HFFc6 (cell line): ENCODE measurements at places on chromosomes 3 and 15. TPM values are rescaled to one million over a fixed set of nuclear protein-coding genes. Genes with fewer than 3 reads are reported as not detected.

GRCh38 chr15:52139599-52140462 lies 27.3 kb upstream of the BCL2L10 start:
- H3K27me3 ChIP-seq, result no peaks in the 10 kb centered on the region; the same call in 1 of the 2 replicates
- peaks cover 40% of the 10 kb centered on the region for H3K4me1 ChIP-seq
- H3K4me3 ChIP-seq, result no peak overlapping the region
- DNase-seq, result peak; percentile 51

DNA sequence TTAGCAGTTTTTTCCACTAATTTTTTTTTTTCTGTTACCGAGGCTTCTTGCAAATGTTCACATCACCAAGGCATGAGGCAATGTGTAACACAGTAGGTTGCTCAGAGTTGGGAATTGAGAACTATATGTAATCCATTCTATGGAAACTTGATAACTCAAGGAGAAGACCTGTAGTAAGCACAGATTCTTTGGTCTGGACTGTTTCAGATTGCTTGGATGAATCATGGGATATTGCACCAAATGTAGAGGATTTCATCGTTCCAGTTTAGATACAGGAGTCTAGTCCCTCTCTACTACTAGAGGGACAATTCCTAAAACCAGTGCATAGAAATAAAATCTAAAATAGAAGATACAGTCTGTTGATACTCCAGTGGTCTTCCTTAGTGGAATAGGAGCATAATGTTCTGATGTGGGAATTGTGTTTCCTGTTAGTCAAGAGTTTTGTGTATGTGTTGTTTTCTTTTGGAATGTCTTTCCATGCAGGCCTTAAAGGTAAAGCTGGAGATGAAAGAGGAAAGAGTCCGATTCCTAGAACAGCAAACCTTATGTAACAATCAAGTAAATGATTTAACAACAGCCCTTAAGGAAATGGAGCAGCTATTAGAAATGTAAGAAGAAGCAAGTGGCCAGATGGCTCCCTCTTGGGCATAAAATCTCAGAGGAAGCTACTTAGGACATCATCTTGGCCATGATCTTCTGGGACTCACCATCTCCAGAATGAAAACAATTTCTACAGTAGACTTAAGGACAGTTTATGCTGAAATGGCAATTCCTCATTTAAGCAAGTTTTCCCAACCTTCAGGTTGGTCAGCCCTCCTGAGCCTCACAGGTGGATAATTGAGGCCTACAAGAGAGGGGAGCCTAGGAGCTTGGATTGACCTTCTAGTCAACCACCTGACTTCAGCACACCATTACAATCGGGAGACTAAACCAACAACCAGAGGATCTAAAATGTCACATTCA lies 10.7 kb downstream of the KNSTRN start:
- no peak for DNase-seq
- H3K4me3 ChIP-seq, result no peak overlapping the region
- H3K27ac ChIP-seq, result no peak overlapping the region
- H3K27me3 ChIP-seq, result no peaks in the 10 kb centered on the region; the same call in 1 of the 2 replicates

- H3K4me3 ChIP-seq, result peak overlapping the region; percentile 60
- H3K36me3 ChIP-seq, result peaks cover 27% of the 10 kb centered on the region
- H3K27ac ChIP-seq, result peak overlapping the region; percentile 68
- DNase-seq, result no peak
Observed at GRCh38 chr3:16484984-16485383, 28.5 kb downstream of the RFTN1 start.

The MED12L gene
- 0.05 to 0.34 TPM (median 0.09 TPM) in 3 replicates for total RNA-seq

The ZNF860 gene
- total RNA-seq, result 0.09 to 0.54 TPM (median 0.18 TPM) in 3 replicates

The TNFAIP8L3 gene
- total RNA-seq, result 0.25 to 0.57 TPM (median 0.51 TPM) in 3 replicates

GRCh38 chr3:141860086-141860669 lies 16.3 kb upstream of the ATP1B3 start:
- H3K4me3 ChIP-seq, result no peak overlapping the region
- peaks cover 15% of the 10 kb centered on the region for H3K4me1 ChIP-seq
- no peak overlapping the region for H3K27ac ChIP-seq
- peaks cover 5% of the 10 kb centered on the region; the same call in 1 of the 2 replicates for H3K27me3 ChIP-seq
- DNase-seq, result no peak
- H3K36me3 ChIP-seq, result no peaks in the 10 kb centered on the region

The C3orf62 gene
- total RNA-seq, result 3.0 to 3.3 TPM (median 3.3 TPM) in 3 replicates

DNA sequence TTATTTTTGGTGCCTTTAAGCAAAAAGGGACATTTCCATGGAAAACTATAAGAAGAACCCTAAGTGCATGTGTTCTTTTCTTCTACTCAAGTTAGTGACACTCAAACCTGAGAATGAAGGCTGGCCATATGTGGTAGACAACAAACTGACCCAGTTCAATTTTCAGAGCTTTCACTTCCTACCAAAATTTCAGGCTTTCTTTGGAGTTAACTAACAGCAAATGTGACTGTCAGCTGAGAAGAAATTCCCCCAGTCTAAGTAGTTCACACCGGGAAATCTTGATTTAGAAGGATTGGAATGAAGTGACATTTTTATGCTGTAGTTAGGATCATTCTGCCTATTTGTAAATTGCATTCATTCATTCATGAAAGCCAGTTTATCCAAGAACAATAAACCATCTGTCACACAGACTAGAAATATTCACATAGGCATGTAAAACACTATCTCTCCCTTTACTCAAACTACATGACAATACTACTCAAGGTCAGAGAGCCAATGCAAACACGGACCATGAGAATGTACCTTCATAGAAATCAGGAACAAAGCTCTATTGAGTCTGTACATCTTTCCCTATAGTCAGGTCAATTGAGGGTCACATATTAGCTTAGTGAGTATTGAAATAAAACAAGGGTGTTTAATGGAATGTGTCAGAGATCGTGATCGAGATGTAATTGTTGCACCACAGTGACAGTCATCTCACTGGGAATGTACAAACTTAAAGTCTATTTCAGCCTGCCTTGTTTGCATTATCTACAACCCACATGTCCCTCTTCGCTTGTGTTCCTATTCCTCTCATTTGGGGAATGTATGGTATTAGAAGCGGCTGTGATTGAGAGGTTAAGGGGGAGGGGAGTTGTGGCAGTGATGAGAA lies 113.8 kb upstream of the TGFBR2 start:
- no peaks in the 10 kb centered on the region for H3K27me3 ChIP-seq
- H3K4me3 ChIP-seq, result no peak overlapping the region; the same call in 1 of the 2 replicates
- peaks cover 26% of the 10 kb centered on the region for H3K36me3 ChIP-seq
- H3K27ac ChIP-seq, result peak overlapping the region; percentile 10; the same call in 1 of the 2 replicates
- peaks cover 54% of the 10 kb centered on the region for H3K4me1 ChIP-seq
- DNase-seq, result peak; percentile 20

The TMEM207 gene
- not detected in 3 replicates for total RNA-seq

GRCh38 chr15:76756381-76756780 lies 148.8 kb downstream of the SCAPER start:
- H3K27me3 ChIP-seq, result no peaks in the 10 kb centered on the region
- no peaks in the 10 kb centered on the region for H3K36me3 ChIP-seq
- H3K4me3 ChIP-seq, result no peak overlapping the region
- no peaks in the 10 kb centered on the region for H3K4me1 ChIP-seq

DNA sequence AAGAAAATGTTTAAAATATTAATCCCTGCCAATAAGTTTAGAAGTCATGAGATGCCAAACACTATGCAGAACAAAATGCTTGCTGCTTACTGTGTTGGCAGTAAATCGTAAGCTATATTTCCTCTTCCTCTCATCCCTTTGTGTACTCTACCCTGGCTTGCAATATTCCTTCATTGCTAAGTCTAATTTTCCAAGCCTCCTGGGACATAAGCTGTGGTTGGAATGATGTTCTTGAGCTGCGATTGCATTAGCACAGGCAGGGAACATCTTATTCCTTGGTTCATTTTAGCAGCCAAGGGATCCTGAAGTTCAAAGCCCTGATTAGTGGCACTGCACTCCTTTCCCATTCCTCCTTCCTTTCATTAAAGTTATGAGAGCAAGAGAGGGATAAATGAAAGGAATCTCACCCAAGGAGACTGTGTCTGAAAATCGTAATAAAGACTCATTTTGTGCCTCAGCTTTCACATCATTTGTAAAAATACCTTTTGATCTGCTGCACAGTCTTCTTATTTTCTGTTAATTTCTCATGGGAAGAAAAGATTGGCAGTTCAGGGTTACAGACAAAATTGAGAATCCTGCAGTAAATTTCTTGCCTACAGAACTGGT lies 535.2 kb downstream of the OCA2 start:
- H3K27me3 ChIP-seq, result no peaks in the 10 kb centered on the region
- DNase-seq, result no peak
- H3K4me3 ChIP-seq, result no peak overlapping the region
- H3K4me1 ChIP-seq, result no peaks in the 10 kb centered on the region; the same call in 1 of the 2 replicates

The SEMA6D gene
- total RNA-seq, result 1.7 to 2.0 TPM (median 1.8 TPM) in 3 replicates

The GRAMD1C gene
- 5.8 to 7.3 TPM (median 6.5 TPM) in 3 replicates for total RNA-seq

DNA sequence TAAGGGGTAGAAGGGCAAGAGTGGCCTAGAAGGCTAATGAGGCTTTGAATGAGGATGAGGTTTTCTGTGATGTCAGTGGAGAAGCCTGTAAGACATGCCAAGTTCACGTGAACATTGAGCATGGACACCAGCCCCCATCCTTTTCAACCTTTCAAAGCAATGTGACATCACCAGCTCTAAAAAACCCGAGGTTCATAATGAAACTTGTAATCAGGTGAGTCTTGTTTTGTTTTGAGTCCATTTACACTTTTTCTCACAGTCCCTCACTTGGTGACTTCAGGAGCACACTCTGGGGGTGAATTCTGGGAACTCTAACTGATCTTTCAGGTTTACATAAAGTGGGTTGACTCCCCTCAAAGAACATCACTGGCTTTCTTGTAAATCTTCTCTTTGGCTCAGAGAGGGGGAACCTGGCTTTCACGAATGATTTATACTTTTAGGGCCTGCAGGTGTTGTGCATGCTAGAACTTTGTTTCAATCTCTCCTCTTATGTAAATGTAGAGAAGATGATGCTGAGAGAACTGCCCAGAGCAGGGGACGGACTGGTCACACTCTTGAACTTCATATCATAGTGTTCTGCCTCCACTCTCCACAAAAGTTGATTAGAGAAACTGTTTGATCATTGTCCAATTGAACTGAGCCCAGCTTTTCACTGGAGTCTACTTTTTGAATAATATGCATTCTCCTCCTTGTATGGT lies 224.7 kb upstream of the SATB1 start:
- no peaks in the 10 kb centered on the region for H3K27me3 ChIP-seq
- no peak overlapping the region for H3K27ac ChIP-seq
- H3K36me3 ChIP-seq, result no peaks in the 10 kb centered on the region

DNA sequence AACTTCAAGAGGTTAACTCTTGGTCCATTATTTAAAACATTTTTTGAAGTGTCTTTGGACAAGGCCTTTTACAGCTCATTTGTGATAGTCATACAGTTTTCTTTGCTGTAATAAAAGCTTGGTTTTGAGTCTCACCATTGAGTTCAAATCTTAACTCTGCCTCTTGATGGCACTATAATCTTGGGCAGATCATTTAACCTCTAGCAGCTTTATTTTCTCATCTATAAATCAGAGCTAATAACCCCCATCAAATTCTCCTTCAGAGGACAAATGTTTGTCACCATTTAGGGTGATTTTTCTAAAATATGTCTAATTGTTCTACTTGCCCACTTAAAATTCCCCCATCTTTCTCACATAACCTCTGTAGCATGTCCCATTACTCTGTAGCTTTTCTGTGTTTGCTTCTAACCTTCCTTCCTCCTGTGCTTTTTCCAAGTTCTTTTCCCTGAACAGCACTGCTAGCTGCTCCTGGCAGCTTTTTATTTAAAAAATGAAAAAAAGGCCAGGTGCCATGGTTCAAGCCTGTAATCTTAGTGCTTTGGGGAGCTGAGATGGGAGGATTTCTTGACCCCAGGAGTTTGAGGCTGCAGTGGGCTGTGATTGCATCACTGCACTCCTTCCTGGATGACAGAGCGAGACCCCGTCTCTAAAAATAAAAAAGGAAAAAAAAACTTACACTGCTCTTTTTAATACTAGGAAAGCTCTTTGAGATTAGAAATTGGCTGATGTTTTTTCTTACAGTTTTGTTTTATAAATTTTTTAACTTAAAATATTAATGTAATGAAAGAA lies 28.5 kb downstream of the UBE2E1 start:
- peaks cover 30% of the 10 kb centered on the region for H3K4me1 ChIP-seq
- peak; percentile 21 for DNase-seq

The CAPN7 gene
- total RNA-seq, result 23.7 and 25.8 TPM in 2 replicates

DNA sequence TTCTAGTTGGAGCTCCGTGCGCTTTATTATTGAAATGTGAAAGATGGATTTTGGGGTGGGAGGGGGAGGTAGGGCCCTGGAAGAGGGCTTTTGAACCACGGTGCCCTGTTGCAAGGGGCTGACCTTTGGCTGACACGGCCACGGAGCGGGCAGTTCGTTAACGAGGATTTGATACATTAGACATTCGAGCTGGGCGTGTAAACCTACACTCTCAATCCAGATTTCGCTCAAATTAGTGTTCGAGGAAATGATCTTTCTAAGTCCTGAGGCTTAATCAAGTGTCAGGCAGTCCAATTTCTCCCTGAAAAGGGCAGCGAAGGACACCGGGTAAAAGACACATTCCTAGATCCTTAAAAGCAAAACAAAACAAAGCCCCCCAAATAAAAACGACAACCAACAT lies 13.0 kb downstream of the ZIC1 start:
- H3K27me3 ChIP-seq, result peaks cover 49% of the 10 kb centered on the region
- no peak overlapping the region; the same call in 1 of the 2 replicates for H3K4me3 ChIP-seq
- no peak overlapping the region for H3K27ac ChIP-seq
- DNase-seq, result no peak
- H3K4me1 ChIP-seq, result peaks cover 21% of the 10 kb centered on the region; the same call in 1 of the 2 replicates

DNA sequence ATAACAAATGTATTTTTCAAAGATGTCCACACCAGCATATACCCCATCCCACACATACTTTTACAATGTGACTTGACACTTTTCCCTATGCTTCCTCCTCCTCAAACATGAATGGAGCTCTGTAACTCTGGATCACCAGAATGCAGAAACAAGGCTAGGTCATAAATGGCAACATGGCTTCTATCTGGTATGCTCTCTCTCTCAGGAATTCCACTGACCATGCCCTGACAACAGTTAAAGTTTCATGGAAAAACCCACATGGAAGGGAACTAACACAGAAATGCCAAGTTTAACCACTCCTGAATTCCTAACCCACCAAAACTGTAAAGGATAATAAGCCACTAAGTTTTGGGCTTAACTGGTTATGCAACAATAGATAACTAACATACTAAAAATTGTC lies 19.9 kb downstream of the MYO9A start:
- DNase-seq, result no peak
- no peak overlapping the region for H3K4me3 ChIP-seq
- H3K36me3 ChIP-seq, result peaks cover 14% of the 10 kb centered on the region
- peaks cover 12% of the 10 kb centered on the region; the same call in 1 of the 2 replicates for H3K4me1 ChIP-seq
- H3K27ac ChIP-seq, result no peak overlapping the region

The CALML4 gene
- 0.42 to 0.93 TPM (median 0.59 TPM) in 3 replicates for total RNA-seq

The KNG1 gene
- total RNA-seq, result not detected in 3 replicates

The ALPK3 gene
- total RNA-seq, result 0.15 to 0.30 TPM (median 0.28 TPM) in 3 replicates

The OR5H14 gene
- not detected in 3 replicates for total RNA-seq

GRCh38 chr15:34951993-34952392 lies 17.5 kb downstream of the AQR start:
- H3K27me3 ChIP-seq, result no peaks in the 10 kb centered on the region
- peaks cover 18% of the 10 kb centered on the region for H3K4me1 ChIP-seq
- H3K36me3 ChIP-seq, result peaks cover 21% of the 10 kb centered on the region
- H3K4me3 ChIP-seq, result no peak overlapping the region
- peak; percentile 13 for DNase-seq

The BBS4 gene
- 12.5 to 14.9 TPM (median 13.3 TPM) in 3 replicates for total RNA-seq

DNA sequence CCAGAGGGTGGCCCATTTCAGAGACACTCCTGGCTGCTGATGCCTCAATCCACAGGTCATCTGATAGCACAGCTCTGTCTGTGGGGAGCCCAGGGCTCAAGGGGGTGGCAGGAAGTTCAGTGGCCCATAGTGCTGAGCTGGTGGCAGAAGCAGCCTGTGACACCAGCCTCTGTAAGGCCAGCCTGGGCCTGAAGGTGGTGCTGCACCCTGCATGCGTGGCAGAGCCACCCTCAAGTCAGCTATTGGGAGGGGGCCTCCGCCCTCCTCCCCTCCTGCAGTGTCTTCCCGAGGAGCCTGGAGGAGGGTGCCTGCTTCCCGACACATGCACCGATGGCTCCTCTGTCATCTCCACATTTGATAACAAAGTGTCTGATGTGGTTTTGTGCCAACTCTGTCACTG lies 3.0 kb downstream of the PLA1A start:
- H3K27me3 ChIP-seq, result peaks cover 13% of the 10 kb centered on the region
- no peak overlapping the region for H3K4me3 ChIP-seq
- H3K4me1 ChIP-seq, result peaks cover 8% of the 10 kb centered on the region
- DNase-seq, result no peak
- H3K27ac ChIP-seq, result no peak overlapping the region
